ENCODE measurements at places on chromosomes 2 and 18. TPM values are rescaled to one million over a fixed set of nuclear protein-coding genes. Genes with fewer than 3 reads are reported as not detected.

SP140L gene
- total RNA-seq: 7.1 TPM

RAB17 gene
- total RNA-seq: 0.28 TPM

ANTXR1 gene
- total RNA-seq: 262 TPM

PROKR1 gene
- total RNA-seq: not detected

GDF7 gene
- total RNA-seq: 0.14 TPM

LRRTM1 gene
- not detected for total RNA-seq

SCLY gene
- total RNA-seq: 11.1 TPM

CD226 gene
- total RNA-seq: 0.85 TPM

SLC8A1 gene
- 13.1 TPM for total RNA-seq

KRTCAP3 gene
- total RNA-seq: 0.18 TPM

Measured in smooth muscle cell of bladder (primary cell).